NCI-H1105 treated with DMSO at 0.1 percent for 48 hours (cell line): ENCODE measurements at places on chromosomes 12 and 14.

DNA sequence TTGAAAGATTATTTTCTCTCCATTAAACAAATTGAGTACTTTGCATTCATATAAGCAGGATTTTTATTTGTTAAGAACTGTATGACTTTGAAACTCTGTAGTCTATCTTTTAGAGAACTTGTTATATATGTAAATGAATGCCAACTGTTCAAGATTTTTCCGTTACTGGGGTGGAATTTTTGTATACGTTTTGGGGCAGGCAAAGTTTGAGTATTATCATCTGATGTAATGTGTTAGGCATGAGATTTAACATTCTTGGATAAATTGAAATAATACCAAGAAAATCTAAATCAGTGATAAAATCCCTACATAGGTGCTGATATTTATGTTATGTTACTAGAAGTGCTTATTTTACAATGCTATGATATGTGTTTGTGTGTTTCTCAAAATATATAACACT, 8.4 kb downstream of the CNOT2 start:
- no peak for DNase-seq

DNA sequence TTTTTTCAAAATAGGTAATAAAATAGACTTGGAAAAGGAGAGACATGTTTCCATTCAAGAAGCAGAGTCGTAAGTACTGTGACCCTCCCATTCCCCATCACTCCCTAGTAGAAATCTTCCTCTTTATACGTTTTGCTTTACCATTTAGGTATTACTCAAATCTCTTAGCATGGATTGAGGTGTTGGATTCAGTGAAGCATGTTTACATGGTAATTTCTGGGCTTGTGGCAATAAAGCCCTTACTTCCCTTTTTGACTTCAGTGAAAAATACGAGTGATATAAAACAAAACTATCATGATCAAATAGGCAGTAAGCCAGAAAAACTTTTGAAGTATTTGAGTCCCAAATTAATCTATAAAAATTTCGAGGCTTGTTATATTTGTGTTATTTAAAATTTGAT, 27.4 kb downstream of the RAB21 start:
- DNase-seq: no peak

DNA sequence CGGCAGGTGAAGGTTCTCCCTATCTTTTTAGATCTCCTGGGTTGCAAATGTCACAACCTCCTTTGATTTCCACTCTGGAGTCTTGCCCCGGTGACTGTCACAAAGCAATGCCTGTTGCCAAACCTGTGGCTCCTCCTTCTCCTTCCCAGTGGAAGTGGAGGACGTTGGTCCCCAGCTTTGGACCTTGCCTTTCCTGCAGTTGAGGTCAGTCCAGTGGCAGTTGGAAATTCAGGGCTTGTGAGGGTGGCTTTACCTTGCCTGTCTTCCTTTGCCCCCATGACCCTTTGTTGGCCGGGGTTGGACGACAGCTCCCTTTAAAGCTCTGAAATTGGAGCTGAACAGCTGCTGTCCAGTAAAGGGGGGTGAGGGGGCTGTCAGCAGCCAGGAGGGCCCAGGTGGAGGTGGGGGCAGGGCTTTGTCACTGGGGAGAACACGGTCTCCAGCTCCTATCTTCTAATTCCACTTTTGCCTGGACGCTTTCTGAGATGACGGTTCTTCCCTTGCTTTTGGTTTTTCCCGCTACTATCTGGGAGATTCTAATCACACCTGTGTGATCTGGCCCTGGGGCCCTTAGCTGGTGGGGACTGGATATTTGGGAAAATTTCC, 4.1 kb downstream of the TEAD4 start:
- peak; percentile 32 for DNase-seq

GRCh38 chr12:94621662-94622359, 28.5 kb downstream of the TMCC3 start:
- peak; percentile 71 for DNase-seq
